ENCODE measurements at places on chromosomes 16 and 17.

- peaks cover 37% of the 10 kb centered on the region for H3K36me3 ChIP-seq
- H3K4me3 ChIP-seq: peak overlapping the region; percentile 49
- H3K4me1 ChIP-seq: peaks cover 23% of the 10 kb centered on the region
- H3K27me3 ChIP-seq: peaks cover 46% of the 10 kb centered on the region
- peak overlapping the region; percentile 70 for H3K27ac ChIP-seq
Measured at GRCh38 chr17:50199211-50199802, 2.1 kb downstream of the COL1A1 start.

- H3K36me3 ChIP-seq: peaks cover 38% of the 10 kb centered on the region
- H3K27me3 ChIP-seq: no peaks in the 10 kb centered on the region
- peaks cover 21% of the 10 kb centered on the region for H3K4me1 ChIP-seq
- no peak overlapping the region for H3K4me3 ChIP-seq
- no peak overlapping the region for H3K27ac ChIP-seq
Measured at GRCh38 chr17:59406808-59407381, 75.4 kb downstream of the YPEL2 start.

DNA sequence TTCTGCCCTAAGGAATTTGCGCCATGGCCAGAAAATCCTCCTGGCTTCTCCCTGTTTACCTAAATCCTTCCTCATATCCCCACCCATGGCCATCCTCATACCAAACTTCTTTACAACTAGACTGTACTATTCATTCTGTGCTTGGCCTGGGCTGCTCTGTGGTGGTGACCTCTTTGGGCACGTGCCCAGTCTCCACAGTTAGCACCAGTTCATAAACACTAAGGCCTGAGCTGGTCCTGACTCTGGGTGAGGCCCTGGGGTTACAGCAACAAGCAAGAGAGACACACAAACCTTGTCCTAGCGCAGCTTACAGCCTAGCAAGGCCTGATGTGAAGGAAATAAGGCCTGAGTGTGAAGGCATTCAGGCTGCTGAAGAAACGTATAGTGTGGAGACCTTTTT lies 3.1 kb upstream of the ATXN7L3 start:
- DNase-seq: no peak
- peaks cover 38% of the 10 kb centered on the region for H3K4me1 ChIP-seq
- no peaks in the 10 kb centered on the region for H3K27me3 ChIP-seq
- no peak overlapping the region for H3K4me3 ChIP-seq
- peaks cover 17% of the 10 kb centered on the region for H3K36me3 ChIP-seq
- H3K27ac ChIP-seq: peak overlapping the region; percentile 3

DNA sequence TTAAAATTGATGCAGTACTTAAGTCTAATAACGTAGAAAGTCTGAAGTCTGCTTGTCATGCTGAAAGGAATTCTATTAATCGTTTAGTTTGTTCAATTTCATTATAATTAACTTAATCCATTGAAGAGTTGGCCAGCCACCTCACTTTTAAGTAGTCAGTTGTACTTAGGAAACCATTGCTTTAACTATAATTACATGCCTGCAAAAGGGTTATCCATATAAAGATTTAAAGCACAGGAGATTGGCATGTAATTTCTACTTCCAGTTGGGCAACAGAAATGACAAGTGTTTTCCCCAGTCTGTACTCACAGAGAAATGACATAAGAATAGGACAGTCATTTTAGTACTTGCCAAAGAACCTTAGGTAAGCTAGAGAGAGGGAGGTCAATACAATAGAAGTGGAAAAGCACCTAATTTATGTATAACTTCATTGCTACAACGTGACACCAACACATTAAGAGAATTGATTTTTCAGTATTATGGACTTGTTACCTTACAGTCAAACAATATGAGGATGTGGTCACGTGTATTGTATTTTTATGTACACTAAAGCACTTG lies 3.7 kb upstream of the USP32 start:
- H3K27ac ChIP-seq: no peak overlapping the region
- DNase-seq: no peak
- peaks cover 9% of the 10 kb centered on the region for H3K4me1 ChIP-seq
- no peaks in the 10 kb centered on the region for H3K27me3 ChIP-seq
- no peaks in the 10 kb centered on the region for H3K36me3 ChIP-seq
- no peak overlapping the region for H3K4me3 ChIP-seq

- H3K4me3 ChIP-seq: no peak overlapping the region
- no peak overlapping the region for H3K27ac ChIP-seq
- no peaks in the 10 kb centered on the region for H3K4me1 ChIP-seq
- DNase-seq: no peak
- no peaks in the 10 kb centered on the region for H3K36me3 ChIP-seq
- no peaks in the 10 kb centered on the region for H3K27me3 ChIP-seq
Measured at GRCh38 chr16:51538707-51539498, 387.8 kb upstream of the SALL1 start.

DNA sequence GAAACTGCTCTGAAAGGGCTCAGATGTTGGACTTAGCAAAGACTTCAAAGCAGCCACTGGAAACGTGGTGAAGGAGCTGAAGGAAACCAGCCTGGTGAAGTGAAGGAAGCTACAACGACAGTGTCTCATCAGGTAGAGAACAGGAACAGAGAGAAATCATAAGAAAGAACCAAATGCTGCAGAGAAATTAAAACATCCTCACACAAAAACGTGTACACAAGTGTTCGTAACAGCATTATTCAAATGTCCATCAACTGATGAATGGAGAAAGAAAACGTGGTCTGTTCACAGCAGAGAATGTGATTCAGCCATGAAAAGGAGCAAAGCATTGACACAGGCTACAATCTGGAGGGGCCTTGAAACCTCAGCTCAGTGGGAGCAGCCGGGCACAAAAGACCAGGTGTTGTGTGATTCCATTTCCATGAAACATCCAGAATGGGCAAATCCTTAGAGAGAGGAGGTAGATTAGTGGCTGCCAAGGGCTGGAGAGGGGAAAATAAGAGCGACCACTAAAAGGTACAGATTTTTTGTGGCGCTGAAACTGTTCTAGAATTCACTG lies 26.9 kb downstream of the IFT140 start:
- H3K36me3 ChIP-seq: peaks cover 94% of the 10 kb centered on the region
- peaks cover 12% of the 10 kb centered on the region for H3K4me1 ChIP-seq
- no peak for DNase-seq

DNA sequence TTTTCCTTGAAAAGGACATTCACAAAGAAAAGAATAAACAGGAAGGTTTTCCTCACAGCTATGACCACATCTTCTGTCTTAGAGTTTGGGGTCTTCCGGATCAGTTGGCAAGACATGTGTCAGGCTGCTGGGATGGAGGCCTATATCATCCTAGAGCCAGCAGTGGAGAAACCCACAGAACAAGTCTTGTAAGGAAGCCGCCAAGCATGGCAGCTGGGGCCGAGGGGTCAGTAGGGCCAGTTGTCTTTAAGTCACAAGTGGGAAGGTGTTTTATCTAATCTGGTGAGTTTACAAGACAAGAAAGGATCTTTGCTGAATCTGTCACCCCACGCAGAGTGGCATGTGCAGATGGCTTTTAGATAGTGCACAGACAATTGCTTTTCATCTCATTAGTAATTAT lies 25.7 kb downstream of the SCNN1B start:
- H3K4me1 ChIP-seq: peaks cover 19% of the 10 kb centered on the region
- no peak overlapping the region for H3K4me3 ChIP-seq
- no peaks in the 10 kb centered on the region for H3K27me3 ChIP-seq
- no peaks in the 10 kb centered on the region for H3K36me3 ChIP-seq
- no peak overlapping the region for H3K27ac ChIP-seq
- no peak for DNase-seq

DNA sequence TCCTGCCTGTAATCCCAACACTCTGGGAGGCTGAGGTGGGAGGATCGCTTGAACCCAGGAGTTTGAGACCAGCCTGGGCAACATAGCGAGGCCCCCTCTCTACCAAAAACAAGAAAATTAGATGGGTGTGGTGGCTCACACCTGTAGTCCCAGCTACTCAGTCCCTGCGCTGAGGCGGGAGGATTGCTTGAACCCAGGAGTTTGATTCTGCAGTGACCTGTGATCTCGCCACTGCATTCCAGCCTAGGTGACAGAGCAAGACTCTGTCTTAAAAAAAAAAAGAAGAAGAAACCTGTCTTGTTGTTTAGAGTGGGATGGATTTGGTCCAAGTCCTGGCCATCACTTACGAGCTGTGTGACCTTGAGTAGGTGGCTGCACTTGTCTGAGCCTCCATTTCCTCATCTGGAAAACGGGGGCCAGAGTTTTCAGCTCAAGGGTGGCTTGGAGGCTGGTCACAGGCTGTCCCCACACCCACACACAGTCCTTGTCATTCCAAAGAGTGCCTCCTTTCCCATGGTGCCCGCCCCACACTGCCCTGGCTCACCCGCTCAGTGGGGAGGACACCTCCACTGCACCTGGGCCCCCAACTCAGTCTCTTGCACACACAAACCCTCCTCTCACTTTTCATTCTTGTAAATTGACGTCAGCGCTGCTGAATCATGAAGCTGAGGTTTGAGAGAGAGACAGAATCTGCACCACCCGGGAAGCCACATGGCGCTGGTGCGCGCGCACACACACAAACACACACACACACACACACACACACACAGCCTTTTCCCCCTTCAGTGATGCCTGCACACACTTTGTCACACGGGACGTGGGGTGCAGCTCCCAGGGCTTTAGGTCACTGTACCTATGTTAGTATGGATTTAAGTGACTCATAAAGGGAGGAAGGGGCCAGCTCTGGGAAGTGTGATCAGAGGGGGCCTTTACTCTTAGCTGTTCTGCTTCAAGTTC lies 4.2 kb downstream of the SOCS1 start:
- H3K4me3 ChIP-seq: no peak overlapping the region
- H3K27ac ChIP-seq: peak overlapping the region; percentile 29
- peaks cover 24% of the 10 kb centered on the region for H3K36me3 ChIP-seq
- peaks cover 19% of the 10 kb centered on the region for H3K4me1 ChIP-seq

DNA sequence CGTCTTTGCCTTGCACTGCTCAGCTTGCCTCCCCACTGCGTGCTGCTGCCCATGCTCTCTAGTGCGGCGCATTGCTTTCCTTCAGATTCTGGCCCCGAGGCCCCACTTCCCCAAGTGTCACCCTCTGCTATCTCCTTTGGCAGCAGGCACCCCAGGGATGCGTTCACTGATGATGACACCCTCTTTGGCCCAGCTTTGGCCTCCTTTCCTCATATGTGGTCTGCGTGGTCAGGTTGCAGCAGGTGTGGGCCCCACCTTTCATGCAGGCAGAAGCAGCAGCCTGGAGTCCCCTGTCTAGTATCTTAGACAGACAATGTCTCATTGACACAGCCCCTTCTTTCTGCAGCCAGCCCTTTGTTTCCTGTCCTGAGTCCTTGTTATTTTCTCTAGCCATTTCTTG lies 4.8 kb upstream of the CCL3 start:
- DNase-seq: no peak
- H3K27me3 ChIP-seq: peaks cover 7% of the 10 kb centered on the region
- H3K36me3 ChIP-seq: no peaks in the 10 kb centered on the region
- no peak overlapping the region for H3K4me3 ChIP-seq

- no peak for DNase-seq
- no peak overlapping the region for H3K27ac ChIP-seq
- H3K4me3 ChIP-seq: no peak overlapping the region
- no peaks in the 10 kb centered on the region for H3K36me3 ChIP-seq
- no peaks in the 10 kb centered on the region for H3K4me1 ChIP-seq
- H3K27me3 ChIP-seq: no peaks in the 10 kb centered on the region
Measured at GRCh38 chr16:78303946-78304345, 204.5 kb downstream of the WWOX start.

- no peaks in the 10 kb centered on the region for H3K36me3 ChIP-seq
- peaks cover 5% of the 10 kb centered on the region for H3K4me1 ChIP-seq
- no peak overlapping the region for H3K27ac ChIP-seq
- no peaks in the 10 kb centered on the region for H3K27me3 ChIP-seq
- no peak overlapping the region for H3K4me3 ChIP-seq
Measured at GRCh38 chr16:88961011-88961410, 16.0 kb downstream of the CBFA2T3 start.

- no peak overlapping the region for H3K4me3 ChIP-seq
- DNase-seq: no peak
- peaks cover 26% of the 10 kb centered on the region for H3K4me1 ChIP-seq
- H3K27ac ChIP-seq: no peak overlapping the region
- peaks cover 32% of the 10 kb centered on the region for H3K36me3 ChIP-seq
Measured at GRCh38 chr17:29126268-29126930, 53.8 kb downstream of the MYO18A start.

DNA sequence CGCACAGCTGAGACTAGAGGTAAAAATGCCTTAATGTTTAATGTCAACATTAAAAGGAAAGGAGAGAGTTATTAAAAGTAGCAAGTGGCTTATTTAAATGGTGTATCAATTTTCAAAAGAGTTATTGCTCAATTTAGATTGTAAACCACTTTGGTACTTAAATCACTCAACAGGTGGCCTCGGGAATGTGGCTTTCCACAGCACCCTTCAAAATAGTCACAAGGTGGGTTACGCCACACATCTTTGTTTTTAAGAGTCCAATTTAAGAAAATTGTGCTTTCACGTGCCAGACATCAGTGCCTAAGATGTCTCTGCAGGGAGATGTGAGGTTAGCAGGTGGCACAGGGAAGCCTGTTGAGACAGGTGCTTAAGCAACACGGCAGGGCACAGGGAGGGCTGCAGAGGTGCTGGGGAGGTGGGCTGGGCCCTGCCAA lies 27.5 kb upstream of the ADCY7 start:
- no peak overlapping the region for H3K27ac ChIP-seq
- H3K27me3 ChIP-seq: no peaks in the 10 kb centered on the region
- no peak for DNase-seq
- no peak overlapping the region for H3K4me3 ChIP-seq
- peaks cover 5% of the 10 kb centered on the region for H3K4me1 ChIP-seq
- H3K36me3 ChIP-seq: no peaks in the 10 kb centered on the region

DNA sequence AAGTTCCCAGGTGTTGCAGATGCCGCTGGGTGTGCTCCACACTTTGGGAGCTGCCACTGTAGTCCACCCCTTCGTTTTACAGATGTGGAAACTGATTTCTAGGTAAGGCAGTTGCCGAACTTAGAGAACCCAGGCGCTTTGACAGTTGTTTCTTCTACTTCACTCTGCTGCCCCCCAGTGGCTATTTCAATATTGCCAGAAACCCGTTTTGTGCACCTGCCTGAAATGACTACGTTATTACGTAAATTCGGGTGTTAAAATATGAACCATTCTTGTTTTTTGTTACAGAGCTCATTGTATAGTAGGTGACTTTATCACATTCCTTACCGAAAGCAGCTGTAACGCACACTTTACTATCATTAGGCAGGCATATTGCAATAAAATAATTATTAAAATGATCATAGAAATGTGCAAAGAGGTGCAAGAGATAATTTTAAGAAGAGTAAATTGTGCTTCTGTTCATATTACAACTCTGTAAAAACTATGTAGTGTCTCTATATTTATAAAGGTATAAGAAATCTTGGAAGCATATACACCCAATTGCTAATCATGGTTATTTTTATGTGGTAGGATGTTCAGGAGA lies 44.9 kb downstream of the OTOA start:
- DNase-seq: peak; percentile 84
- H3K27ac ChIP-seq: no peak overlapping the region
- H3K36me3 ChIP-seq: no peaks in the 10 kb centered on the region
- H3K4me3 ChIP-seq: no peak overlapping the region
- peaks cover 7% of the 10 kb centered on the region for H3K27me3 ChIP-seq

GRCh38 chr16:12009922-12010321 lies 33.4 kb downstream of the SNX29 start:
- H3K4me3 ChIP-seq: no peak overlapping the region
- no peak overlapping the region for H3K27ac ChIP-seq
- H3K4me1 ChIP-seq: peaks cover 13% of the 10 kb centered on the region
- H3K36me3 ChIP-seq: peaks cover 15% of the 10 kb centered on the region

- H3K27me3 ChIP-seq: no peaks in the 10 kb centered on the region
- no peak overlapping the region for H3K27ac ChIP-seq
- H3K36me3 ChIP-seq: no peaks in the 10 kb centered on the region
- H3K4me3 ChIP-seq: no peak overlapping the region
- no peaks in the 10 kb centered on the region for H3K4me1 ChIP-seq
- DNase-seq: no peak
Measured at GRCh38 chr17:32610943-32611342, 124.2 kb downstream of the CDK5R1 start.

All from stomach (tissue), 19 donors.